ENCODE measurements at places on chromosomes 6 and 20. TPM values are rescaled to one million over a fixed set of nuclear protein-coding genes. Genes with fewer than 3 reads are reported as not detected.

The CCND3 gene
- 24.8 TPM for total RNA-seq

The LBP gene
- total RNA-seq = 2.1 TPM

The SLC17A1 gene
- total RNA-seq = not detected

The TRIM38 gene
- 21.7 TPM for total RNA-seq

The TNFRSF6B gene
- total RNA-seq = 5.4 TPM

The SMIM29 gene
- 11.1 TPM for total RNA-seq

The DNAH8 gene
- total RNA-seq = under 0.01 TPM

The MCHR2 gene
- total RNA-seq = not detected

The NTSR1 gene
- total RNA-seq = not detected

The MCCD1 gene
- total RNA-seq = not detected

The CPNE5 gene
- total RNA-seq = 0.76 TPM

The DHX16 gene
- total RNA-seq = 22.9 TPM

The IL17A gene
- total RNA-seq = not detected

The SLC22A2 gene
- total RNA-seq = not detected

The TGM2 gene
- 60.4 TPM for total RNA-seq

The DDX27 gene
- total RNA-seq = 30.1 TPM

The PHACTR3 gene
- total RNA-seq = not detected

The LGSN gene
- not detected for total RNA-seq

The GPX5 gene
- not detected for total RNA-seq

The E2F1 gene
- 3.4 TPM for total RNA-seq

The PKHD1 gene
- total RNA-seq = not detected

The FAM209B gene
- 0.52 TPM for total RNA-seq

The PSORS1C1 gene
- total RNA-seq = 3.1 TPM

The CLPSL1 gene
- total RNA-seq = not detected

The TOMM34 gene
- 15.3 TPM for total RNA-seq

The WASF1 gene
- total RNA-seq = 14.7 TPM

The TP53INP2 gene
- 8.9 TPM for total RNA-seq

The KCNK5 gene
- total RNA-seq = 0.76 TPM

The GPR6 gene
- not detected for total RNA-seq

The HLA-DPA1 gene
- total RNA-seq = 7.6 TPM

The NEDD9 gene
- 3.4 TPM for total RNA-seq

All from articular chondrocyte of knee joint (primary cell).